ENCODE measurements at places on chromosomes 6 and 20.

- DNase-seq, result no peak
Measured at GRCh38 chr6:15682965-15683822, 20.4 kb upstream of the DTNBP1 start.

DNA sequence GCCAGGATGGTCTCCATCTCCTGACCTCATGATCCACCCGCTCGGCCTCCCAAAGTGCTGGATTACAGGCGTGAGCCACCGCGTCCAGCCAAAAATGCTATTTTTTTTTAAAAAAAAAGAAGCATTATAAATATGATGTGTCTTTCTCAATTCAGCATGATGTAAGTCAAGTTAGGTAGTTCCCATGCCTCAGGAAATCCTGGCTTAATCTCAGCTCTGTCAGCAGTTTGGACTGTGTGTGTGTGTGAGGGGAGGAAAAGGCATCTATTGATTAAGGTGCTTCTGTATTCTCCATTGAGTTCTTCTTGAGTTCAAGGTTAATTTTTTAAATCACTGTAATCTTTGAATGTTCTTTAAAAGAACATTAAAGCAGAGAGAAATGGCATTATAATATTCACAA, 51.5 kb downstream of the GMDS start:
- no peak for DNase-seq

DNA sequence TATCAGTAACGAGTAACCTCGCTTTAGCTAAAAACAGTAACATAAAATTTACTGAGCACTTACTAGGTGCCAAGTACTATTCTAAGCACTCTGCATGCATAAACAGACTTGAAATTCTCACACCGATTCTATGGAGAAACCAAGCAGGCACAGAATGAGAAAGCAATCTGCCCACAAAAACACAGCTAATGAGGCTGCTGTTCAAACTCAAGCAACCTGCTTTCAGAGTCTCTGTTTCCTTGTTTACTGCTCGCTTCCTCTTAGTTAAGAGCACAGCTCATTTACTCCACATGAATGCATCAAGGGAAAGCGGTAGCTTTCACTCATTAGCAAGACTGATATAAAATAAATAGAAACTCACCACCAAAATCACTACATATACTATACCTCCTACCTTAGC, 37.4 kb downstream of the PRKN start:
- DNase-seq, result no peak

- DNase-seq, result no peak
Measured at GRCh38 chr20:17712708-17713107, 12.9 kb downstream of the BANF2 start.

- DNase-seq, result no peak
Measured at GRCh38 chr6:53648184-53648943, 17.2 kb downstream of the KLHL31 start.

All from HTR-8/SVneo (cell line).